Ascending aorta (tissue), 2 donors: ENCODE measurements at places on chromosomes 2 and 18.
A peak's percentile ranks its signal among the peaks of the same experiment; 100 is the strongest.

DNA sequence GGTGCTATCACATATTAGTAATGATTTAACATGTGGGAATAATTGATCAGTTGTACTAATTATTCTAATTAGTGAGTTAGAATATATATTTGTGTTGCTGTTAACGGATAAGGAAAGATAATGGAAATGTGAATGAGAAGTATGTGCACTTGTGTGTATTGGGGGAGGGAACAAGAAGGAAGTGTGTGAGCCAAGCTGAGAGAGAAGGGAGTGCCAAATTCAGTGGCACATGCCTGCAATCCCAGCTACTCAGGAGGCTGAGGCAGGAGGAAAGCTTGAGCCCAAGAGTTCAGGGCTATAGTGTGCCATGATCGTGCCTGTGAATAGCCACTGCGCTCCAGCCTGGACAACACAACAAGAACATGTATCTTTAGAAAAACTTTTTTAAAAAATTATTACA lies 9.3 kb downstream of the BARD1 start:
- DNase-seq = no peak

DNA sequence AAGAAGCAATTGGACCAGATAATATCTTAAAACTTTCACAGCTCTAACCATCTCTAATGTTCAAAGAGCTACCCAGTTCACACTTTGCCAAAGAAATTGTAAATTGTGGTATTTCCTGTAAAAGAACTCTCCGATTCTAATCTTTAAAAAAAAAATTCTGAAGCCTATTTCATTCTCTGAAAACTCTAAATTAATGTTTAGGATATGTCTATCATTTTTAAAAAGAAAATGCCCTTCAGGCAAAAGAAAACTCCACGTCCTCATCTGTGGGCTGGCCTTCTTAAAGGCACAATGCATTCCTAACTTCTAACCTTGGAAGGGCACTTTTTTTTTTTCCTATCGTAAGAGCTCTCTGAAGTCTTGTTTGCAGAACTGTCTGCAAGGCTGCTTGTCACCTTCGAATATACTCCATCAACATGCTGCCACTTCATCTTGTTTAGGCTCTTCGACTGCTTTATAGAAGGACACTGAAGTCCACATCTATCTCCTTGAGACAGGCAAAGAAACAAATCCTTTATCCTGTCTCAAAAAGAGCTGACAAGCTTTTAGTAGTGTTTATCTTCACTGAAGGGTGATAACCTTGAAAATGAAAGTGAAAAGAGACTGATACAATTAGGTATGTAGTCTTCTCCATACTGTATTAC lies 124.3 kb upstream of the SLC39A10 start:
- DNase-seq = no peak

DNA sequence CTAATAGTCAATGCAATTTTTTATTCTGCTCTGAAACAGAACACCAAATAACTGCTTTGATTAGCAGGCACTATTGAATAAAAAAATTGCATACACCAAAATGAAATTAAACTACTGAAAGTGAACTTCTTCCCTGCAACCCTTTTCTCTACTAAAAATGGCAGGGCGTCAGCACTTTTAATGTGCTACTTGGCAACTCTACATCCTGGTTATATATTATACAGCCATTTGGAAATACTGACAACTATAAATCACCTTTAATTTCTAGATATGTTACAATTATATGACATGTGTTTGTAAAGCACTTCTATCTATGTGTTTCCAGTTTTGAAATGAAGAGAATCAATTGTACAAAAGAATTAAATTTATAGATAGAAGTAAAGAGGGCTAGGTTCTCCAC lies 9.9 kb downstream of the NDUFS1 start:
- DNase-seq = no peak

DNA sequence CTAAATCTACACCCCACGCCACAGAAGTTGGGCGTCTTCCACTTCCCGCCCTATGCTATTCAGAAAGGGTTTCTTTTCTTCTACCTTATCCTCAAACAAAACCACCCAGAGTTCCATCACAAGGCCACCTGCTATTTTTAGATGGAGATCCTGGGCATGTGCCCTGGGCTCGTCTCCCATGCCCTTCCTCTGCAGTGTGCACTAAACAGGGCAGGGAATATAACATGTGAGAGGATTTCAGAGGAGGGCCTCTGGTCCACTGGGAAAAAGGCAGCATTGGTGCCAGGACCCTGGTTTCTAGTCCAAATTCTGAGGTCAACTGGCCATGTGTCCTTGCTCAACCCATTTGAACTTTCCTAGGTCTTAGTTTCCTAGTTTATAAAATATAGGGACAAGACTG lies 320.0 kb downstream of the NCKAP5 start:
- DNase-seq = no peak

DNA sequence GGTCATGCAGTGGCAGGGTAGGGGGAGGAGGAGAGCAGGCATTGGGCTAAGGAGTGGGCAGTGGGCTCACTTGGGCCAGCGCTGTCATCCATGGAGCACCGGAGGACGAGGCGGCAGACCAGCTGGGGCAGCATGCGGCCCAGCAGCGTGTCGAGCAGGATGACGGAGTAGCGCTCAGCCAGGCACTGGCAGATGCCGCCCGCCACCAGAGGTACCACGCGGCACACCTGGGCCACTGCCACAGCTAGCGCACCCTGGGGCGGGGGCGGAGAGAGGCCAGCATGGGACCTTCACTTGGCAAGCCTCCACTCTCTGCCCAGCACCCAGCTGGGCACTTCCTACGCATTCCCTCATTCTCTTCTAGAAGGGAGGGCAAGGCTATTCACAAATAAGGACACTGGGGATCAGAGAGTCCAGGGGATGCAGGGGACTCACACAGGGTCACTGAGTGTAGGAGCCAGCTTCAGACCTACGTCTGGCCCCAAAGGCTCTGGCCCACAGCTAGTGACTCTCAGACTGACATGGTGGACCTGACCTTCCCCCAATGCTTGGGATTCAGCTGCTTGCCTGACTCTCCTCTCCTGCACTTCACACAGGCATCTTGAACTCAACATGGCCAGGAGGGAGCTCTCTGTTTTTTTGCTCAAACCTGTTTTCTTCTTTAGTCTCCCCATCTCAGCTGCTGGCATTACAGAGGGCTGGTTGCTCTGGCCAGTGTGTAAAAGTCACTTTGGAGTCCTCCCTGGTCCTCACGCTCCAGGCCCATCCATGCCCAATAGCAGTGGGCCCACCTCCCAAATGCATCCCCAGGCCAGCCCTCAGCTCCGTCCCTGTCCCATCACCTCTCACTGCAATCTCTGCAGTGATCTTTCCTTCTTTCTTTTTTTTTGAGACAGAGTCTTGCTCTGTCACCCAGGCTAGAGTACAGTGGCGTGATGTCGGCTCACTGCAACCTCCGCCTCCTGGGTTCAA lies 4.1 kb downstream of the SFTPB start:
- no peak for DNase-seq

GRCh38 chr2:20650393-20650876 lies 463 bp downstream of the HS1BP3 start:
- DNase-seq = peak; percentile 69

DNA sequence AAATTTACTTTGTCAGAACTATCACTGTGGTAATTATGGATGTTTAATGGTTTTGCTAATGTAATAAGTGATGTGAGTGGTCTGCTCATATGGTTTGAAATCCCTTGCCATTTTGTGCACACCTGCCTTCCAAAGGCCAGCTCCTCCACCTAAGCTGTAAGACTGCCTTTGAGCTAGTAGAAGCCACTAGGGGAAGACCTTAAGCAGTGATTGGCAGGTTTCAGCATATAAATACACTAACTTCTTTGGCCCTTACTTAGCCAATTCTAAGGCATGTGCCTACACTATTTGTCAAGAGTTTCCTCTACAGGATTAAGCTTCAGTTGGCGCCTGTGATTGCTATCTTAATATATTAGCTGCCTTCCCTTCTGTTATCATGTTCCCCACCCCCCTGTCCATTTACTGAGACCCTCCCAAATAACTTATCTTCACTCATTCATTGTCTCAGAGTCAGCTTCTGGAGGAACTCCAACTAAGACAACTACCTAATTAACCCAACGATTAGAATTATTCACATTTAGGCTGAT lies 141.1 kb downstream of the MBD5 start:
- no peak for DNase-seq

DNA sequence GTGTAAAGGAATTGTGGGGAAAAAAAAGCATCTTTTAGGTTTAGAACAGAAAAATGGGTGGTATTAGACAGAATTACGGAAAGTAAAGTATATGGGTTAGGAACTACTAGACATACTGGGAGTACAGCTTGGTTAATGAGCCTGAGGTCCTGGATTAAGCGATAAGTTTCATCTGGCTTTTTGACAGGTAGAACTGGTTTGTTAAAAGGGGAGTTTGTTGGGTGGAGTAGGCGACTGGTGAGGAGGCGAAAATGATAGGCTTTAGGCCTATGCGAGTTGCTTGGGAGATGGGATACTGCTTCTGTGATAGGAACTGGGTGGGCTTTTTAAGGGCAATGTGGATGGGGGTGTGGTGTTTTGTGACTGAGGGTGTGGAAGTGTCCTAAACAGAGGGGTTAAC lies 56.5 kb downstream of the KYNU start:
- DNase-seq = no peak

DNA sequence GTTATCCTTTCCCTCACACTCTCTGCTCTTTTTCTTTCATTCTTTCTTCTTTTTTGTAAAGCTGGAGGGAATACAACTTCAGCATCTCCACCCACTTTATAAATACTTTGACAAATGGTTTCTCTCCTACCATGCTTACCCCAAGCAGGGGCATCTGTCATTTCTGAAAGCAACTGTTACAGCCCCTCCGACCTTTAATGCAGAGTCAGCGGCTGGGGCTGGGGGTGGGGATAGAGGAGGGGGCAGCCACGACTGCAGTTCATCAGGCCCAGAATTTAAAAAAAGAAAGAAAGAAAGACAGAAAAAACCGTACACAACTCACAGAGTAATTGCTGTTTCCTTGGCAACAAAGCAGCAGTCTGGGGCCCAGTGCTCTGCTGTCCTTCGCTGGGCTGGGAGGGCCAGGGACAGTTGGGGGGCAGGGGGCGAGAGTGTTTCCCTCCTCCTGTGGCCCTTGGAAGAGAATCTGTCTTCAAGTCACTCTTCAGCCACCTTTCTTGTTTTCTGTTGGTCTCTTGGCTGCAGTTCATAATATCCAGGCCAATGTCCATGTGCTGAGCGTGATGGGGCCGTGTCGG lies 53.8 kb downstream of the CELF4 start:
- no peak for DNase-seq

- DNase-seq = no peak
Measured at GRCh38 chr2:135985826-135986393, 484 bp upstream of the DARS1 start.
